ENCODE measurements at places on chromosomes 4 and X.

- no peak for DNase-seq
These were observed 137.7 kb upstream of the RAPGEF2 start for GRCh38 chr4:158965226-158965625.

GRCh38 chr4:37684154-37684553, 2.0 kb downstream of the RELL1 start:
- no peak for DNase-seq

- DNase-seq = no peak
These were observed 23.7 kb downstream of the FAM114A1 start for GRCh38 chr4:38891051-38891983.

DNA sequence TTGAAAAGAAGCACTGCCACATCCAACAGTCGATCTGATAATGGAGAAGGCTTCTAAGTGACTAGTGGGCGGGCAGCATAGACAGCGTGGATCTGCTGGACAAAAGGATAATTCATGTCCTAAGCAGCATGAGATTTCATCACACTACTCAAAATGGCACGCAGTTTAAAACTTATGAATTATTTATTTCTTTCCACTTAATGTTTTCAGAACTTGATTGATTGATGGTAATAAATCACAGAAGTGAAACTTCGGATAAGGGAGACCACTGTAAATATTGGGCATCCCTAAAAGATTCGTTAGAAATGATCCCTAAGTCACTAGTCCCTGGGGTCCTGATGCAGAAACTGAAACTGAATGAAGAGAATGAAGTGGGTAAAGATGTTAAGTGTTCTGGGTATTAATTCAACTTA, 93.0 kb upstream of the ANK2 start:
- DNase-seq = no peak

- DNase-seq = no peak
These were observed 550 bp downstream of the ADGRA3 start for GRCh38 chr4:22515145-22515887.

- DNase-seq = no peak
These were observed 52.3 kb upstream of the LSM6 start for GRCh38 chr4:146123231-146123630.

DNA sequence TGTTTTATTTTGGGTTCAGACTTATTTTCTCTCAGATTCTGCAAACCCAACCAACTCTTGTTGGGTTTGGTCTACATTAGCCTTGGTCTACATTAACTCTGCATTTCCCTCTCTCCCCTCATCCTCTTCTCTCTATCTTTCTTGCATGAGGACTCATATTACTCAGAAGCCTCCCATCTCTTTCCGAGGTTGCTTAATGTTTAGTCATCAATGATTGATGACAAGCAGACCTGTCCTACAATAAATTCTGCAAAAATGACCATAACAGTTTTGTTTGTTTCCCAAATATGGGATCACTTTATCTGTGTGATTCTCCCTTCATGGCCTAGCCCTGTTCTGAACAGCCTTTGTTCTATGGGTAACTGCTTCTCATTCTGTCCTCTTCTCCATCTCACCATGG, 75.2 kb downstream of the GABRB1 start:
- no peak for DNase-seq

- DNase-seq = no peak
These were observed 83.8 kb upstream of the BOD1L1 start for GRCh38 chr4:13711233-13711785.

DNA sequence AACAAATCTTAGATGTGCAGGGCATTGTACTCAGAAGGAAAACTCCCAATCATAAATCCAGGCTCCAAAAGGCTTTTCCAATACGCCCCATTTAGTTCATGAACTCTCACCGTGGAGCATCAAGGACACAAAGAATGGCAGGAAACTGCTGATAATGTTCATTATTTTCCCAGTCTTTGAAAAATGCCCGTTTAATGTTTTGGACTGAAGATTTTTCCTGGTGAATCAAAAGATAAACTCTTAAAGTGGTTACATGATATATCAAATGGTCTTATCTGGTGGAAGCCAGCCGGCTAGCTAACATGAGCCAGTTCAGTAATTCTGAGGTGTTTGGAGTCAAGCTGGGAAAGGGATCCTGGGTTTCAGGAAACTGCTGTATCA, 62.1 kb upstream of the AP1S2 start:
- no peak for DNase-seq

- DNase-seq = no peak
These were observed 3.4 kb downstream of the AFP start for GRCh38 chr4:73439445-73439844.

DNA sequence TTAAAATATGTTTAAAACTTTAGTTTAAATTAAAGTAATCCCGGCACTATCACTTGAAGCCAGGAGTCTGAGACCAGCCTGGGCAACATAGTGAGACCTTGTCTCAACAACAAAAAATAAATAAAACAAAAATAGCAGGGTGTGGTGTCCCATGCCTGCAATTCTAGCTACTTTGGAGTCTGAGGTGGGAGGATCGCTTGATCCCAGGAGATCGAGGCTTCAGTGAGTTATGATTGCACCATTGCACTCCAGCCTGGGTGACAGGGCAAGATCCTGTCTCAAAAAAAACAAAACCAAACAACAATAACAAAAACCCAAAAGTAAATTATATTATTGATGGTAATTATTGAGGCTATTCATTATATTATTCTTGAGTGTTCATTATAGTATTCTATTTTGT, 9.9 kb upstream of the PDLIM5 start:
- DNase-seq = no peak

GRCh38 chrX:24150898-24151297, 1.4 kb downstream of the ZFX start:
- DNase-seq = no peak

DNA sequence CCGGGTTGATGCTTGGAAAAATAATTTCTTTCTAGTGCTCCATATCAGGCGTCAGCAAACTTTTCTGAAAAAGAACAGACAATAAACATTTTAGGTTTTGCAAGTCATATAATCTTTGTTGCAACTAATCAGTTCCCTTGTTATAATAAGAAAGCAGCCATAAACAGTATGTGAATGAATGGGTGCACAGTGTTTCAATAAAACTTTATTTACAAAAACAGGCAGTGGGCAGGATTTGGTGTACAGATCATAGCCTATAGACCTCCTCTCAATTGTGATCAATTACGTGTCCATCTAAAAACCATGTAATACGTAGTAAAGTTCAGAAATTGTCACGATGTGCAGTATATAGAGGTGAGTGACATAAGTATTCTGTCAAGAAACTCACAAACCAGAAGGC, 143.4 kb downstream of the AREG start:
- DNase-seq = no peak

- DNase-seq = no peak
These were observed 175.7 kb upstream of the BCOR start for GRCh38 chrX:40273356-40274050.

GRCh38 chrX:44891642-44892041, 18.7 kb downstream of the KDM6A start:
- no peak for DNase-seq

DNA sequence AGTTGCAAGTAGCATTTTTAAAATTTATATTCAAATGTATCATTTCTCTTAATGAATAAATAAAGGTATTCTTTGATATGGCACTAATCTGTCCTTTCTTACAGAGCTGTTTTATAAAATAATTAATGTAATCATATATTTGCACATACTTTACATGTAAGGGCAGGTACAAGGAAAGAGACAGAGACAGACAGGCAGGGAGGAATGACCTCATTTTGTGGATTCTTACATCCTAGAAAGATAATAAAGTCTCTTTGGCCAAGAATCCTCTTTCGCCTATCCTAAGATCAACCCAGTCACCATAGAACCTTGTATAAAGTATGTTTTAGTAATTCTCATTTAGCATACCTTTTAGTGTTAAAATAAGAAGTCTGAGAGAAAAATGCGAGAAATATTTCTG, 98.5 kb upstream of the CTSO start:
- no peak for DNase-seq

DNA sequence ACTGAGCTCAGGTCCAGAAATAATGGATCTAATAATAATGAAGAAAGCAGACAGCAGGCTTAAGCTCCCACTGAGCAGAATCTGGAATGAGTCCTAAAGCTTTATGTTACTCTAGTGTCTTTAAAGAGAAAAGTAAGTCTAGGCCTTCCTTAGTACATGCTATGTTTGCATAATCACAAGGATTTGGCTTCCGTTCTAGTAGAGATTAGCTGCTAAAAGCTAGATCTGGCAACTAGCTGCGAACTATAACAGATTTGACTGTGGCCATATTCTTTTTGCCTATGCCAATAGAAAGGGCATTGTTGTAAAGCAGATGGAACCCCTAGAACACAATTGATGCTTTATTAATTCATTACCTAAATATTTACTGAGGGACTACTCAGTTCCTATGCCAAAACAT, 19.0 kb downstream of the COX7B2 start:
- no peak for DNase-seq

- no peak for DNase-seq
These were observed 108.8 kb downstream of the HHIP start for GRCh38 chr4:144754562-144755410.

Data from cerebellar nuclear complex (tissue), 1 donor.